ENCODE measurements at places on chromosomes 3 and 15.

- DNase-seq, result no peak
Observed at GRCh38 chr3:12744326-12744725, 14.7 kb downstream of the TMEM40 start.

GRCh38 chr3:129001101-129001805 lies at the start of gene EFCC1:
Gene EFCC1, plus strand, starts transcription at chr3:129001304. Its CDS starts 325 bp downstream, at chr3:129001629.
- DNase-seq, result no peak

DNA sequence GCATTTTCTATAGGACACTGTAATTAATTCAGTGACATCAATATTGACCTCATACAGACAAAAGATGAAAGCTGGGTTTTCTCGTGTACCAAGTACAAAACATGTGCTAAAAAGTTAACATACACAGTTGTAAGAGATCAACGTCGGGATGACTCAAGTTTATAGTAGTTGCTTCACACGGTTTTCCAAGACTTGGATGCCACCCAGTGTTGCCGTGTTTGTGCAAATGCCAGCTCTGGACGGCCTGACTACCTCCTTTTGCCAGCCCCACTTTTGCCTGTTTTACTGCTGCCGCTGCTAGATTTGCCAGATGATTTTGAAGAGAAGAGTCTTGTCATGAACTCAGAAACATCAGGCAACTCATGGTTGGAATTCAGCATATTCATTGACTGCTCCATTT lies 17.6 kb downstream of the EMC7 start:
- DNase-seq, result no peak

GRCh38 chr3:64674591-64675076 lies 13.2 kb downstream of the ADAMTS9 start:
- DNase-seq, result no peak

- no peak for DNase-seq
Observed at GRCh38 chr3:124766113-124767095, 36.2 kb downstream of the UMPS start.

GRCh38 chr3:182172534-182172933 lies 460.8 kb downstream of the SOX2 start:
- DNase-seq, result no peak

GRCh38 chr3:37174532-37175126 lies at the start of gene LRRFIP2:
Gene LRRFIP2, minus strand, starts transcription at chr3:37174582. Its CDS starts 25,599 bp downstream, at chr3:37148983.
- no peak for DNase-seq

GRCh38 chr15:86392874-86393273 lies 313.2 kb downstream of the AGBL1 start:
- no peak for DNase-seq

- DNase-seq, result no peak
Observed at GRCh38 chr15:41610048-41610447, 50.2 kb upstream of the MGA start.

GRCh38 chr3:50433954-50434353 lies 69.5 kb downstream of the CACNA2D2 start:
- DNase-seq, result no peak

Measured in activated gamma-delta T cell treated with anti-CD3 and anti-CD28 coated beads, Interleukin-2, amount 50 U/mL, for 16 hours (primary cell).